ENCODE measurements at places on chromosomes 2 and 18. TPM values are rescaled to one million over a fixed set of nuclear protein-coding genes. Genes with fewer than 3 reads are reported as not detected.

DNA sequence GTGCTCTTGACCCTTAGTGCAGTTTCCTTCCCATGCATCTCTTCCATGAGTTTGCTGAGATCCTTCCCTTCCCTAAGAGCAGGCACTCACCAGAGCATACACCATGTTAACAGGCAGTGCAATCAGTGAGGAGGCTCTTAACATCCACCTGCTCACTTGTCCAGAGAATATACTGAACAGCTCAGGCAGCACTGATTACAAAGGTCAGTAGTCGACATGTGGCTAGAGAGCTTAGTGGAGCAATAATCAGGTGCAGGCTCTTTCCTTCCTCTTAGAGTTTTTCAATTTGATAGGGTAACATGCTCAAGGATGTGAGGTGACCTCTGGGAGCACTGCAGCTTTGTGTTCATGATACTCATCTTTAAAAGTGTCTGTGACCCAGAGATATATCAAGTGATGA lies 144.1 kb upstream of the SETBP1 start:
- no peak for DNase-seq

- no peak for DNase-seq
Measured at GRCh38 chr2:234968631-234969305, 17.0 kb downstream of the SH3BP4 start.

Gene PTPRM
- polyA plus RNA-seq: 43.3 TPM

DNA sequence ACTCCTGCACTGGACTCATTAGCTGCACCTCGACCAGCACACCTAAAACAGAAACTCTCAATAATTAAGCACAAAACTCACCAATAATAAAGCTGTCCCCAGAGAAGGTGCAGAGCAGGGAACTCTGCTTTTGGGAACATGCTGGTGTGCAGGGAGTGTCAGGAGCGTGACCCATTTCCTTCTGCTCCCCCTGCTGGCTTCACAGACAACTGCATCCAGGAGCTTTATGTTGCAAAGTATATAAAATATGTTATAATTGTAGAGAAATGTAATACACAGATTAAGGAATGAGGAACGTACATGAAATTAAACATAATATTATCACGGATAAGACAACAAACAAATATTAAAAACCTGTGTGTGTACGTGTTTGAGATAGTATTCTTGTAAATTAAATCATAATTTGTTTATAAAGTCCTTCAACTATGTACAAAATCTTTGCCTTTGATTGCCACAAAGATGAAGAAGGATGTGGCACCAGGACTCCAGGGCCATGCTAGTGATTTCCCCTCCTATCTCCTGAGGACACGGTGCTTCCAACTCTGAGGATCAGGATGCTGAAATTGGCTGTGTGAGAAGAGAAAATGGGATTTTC lies 68.6 kb upstream of the MAL start:
- DNase-seq: peak; percentile 19

Gene SP5
- not detected for polyA plus RNA-seq

Gene MBD1
- 83.4 TPM for polyA plus RNA-seq

DNA sequence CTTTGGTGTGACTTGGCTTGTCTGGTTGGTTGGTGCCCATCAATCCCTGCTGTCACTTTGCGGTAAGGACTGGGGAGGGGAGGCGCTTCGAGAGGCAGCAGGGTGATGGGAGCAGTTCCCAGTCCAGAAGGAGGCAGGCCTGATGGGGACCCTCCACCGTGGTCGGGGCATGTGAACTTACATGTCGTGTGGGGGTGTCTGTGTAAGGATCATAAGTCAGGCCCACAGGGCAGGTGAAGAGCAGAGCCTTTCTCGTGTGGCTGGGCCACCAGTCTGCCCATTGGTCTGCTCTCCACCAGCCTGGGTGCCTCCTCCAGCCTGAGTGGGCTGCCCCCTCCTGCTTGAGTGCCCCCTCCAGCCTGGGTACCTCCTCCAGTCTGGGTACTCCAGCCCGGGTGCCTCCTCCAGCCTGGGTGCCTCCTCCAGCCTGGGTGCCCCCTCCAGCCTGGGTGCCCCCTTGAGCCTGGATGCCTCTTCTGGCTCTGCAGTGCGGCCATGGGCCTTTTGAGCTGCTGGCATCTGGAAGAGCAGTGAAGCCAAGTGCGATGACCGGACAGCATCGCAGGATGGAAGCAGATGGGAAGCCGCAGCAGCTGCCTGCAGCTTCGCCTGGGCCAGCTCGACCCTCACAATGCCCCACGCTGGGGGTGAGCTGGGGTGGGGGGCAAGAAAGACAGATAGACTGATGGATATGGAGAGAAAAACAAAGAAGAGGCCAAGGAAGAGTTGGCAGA lies 25.0 kb downstream of the ATOH8 start:
- no peak for DNase-seq

Gene GPBAR1
- polyA plus RNA-seq: 0.03 TPM

Gene TUBB8B
- 0.59 TPM for polyA plus RNA-seq

DNA sequence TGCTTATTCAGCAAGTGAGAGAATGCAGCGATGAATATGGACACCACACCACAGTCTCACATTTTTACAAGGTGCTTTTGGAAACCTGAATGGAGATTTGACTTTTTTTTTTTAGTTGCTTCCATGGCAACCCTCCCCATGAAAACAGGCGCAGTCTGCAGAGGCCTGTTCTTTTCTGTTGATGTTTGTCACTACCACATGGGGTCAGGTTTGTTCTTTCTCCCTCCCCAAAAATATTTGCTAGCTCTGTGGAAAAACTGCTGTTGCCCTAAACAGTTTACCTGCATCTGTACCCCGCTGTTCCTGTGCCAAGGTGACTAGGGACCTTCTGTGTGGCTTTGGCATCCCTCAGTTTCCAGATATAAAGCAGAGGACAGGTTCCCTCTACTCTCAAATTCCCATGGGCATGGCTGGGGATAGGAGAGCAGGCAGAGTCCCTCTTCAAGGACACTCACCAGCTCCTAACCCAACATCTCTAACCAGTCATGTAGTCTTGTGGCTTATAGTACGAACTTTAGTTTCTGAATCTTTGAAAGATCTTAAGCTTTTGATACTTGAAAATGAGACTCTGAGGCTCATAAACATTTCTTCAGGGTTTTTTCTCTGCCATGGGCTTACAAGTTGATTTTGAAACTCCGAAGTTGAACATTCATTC lies 14.7 kb upstream of the MAPRE2 start:
- DNase-seq: no peak

DNA sequence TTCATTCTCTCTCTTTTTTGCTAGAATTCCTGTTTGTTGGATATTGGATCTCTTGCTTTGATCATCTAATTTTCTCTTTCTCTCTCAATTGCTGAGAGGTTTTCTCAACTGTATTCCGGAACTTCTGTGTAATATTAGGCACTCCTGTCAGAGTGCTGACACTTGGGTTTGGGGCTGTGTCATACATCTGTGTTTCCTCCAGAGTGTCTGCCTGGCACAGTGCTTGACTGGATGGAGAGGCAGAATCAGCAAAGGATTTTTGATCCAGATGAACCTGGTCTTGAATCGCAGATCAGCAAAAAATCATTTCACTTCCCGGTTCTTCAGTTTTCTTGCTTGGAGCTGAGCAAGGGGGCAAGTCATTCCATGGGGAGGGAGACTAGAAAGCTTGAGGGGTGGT lies 87.7 kb upstream of the CXCR4 start:
- DNase-seq: no peak

Gene SNTG2
- not detected for polyA plus RNA-seq

Gene ERBB4
- not detected for polyA plus RNA-seq

DNA sequence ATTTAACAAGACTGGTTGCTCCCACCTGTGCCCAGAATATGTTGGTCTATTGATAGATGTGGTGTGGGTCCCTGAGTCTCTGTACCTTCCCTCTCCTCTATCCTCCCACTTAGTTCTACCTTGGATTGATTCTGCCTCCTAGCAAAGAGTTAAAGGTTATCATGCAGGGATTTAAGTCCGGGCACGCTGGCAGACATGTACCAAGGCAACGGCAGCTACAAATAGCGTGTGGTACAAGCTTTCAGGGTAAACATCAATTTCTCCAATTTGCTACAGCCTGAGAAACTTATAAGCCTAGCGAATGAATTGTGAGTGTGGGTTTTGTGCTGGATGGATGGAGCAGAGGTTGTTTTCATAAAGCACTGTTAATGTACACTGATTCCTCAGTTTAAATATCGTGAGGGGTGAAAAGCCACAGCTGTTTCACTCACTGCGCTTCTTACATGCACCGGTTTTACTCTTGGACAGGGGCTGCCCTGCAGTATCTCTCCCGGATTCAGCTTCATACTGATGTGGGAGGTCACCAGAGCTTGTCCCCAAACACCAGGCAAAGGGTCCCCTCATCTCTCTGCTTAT lies 289.8 kb downstream of the ICOS start:
- DNase-seq: no peak

DNA sequence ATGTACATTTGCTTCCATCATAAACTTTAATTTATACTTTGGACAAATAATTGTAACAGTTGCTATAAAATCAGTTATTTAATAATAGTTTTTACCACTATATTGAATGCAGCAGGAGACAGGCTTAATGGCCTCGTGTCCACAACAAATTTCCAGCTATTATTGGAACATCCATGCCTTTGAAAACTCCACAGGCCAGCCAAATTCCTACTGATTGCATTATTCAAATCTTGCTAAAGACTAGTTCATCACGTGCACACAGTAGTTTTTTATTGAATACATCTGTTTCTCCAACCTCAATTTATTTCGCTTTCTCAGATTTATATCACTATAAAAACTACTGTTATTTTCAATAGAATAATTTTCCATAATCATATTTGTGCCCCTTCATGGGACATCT lies 18.4 kb upstream of the PTPRM start:
- DNase-seq: no peak

Gene KLHL29
- 3.6 TPM for polyA plus RNA-seq

DNA sequence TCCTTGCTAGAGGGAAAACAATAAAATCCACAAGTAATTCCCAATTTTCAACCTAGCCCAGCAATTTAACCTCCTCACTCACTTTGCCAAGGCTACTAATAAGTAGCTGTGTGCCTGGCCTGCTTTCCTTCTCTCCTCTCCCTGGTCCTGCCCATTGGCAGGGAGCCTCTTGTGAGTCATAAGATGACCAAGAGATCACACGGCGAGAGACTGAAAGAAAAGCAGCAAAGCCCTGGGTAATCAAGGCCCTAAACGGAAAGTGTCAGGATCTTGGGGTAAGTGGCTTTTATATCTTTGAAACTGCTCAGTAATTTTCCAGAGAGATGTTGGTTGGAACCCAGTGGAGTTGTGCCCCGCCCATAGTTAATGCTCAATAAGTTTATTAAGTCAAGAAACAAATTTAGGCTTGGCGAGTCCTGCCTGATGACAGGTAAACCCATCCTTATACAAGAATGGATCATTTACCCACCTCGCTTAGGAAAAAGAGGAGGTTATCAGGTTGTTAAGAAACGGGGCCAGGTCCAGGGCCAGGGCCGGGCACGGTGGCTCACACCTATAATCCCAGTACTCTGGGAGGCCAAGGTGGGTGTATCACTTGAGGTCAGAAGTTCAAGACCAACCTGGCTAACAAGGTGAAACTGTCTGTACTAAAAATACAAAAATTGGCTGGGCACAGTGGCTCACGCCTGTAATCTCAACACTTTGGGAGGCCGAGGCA lies 10.0 kb upstream of the ADAM17 start:
- peak; percentile 94 for DNase-seq

Gene PPM1B
- polyA plus RNA-seq: 9.7 TPM

- DNase-seq: peak; percentile 75
Measured at GRCh38 chr2:241354668-241355658, 1.1 kb upstream of the FARP2 start.

- no peak for DNase-seq
Measured at GRCh38 chr18:25464227-25464626, 112.3 kb upstream of the ZNF521 start.

Gene NR4A2
- 0.26 TPM for polyA plus RNA-seq

Gene EFEMP1
- 232 TPM for polyA plus RNA-seq

DNA sequence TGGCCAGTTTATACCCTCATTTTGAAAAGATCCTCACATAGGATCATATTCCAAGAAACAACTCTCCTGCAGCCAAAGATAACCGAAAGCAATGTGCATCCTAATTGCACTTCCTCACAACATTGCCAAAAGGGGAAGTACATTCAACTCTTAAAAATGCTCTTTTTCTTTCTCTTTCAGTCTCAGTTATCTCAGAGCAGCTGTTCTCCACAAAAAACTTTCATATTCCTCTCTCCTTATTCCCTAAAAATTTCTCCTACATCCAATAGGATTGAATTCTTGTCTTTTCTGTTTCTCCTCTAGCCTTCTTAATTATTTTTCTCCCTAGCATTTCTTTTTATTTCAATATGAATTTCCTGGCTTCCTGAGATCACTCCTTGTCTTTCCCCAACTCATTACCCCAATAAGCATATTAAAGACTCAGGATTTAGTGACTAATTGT lies 7.4 kb upstream of the VRK2 start:
- DNase-seq: no peak

Gene TUBA4B
- polyA plus RNA-seq: 0.08 TPM

- DNase-seq: no peak
Measured at GRCh38 chr18:62715436-62715758, at the start of gene PHLPP1. Gene PHLPP1 (plus strand): TSS chr18:62715541. CDS start chr18:62715684, 143 bp downstream.

DNA sequence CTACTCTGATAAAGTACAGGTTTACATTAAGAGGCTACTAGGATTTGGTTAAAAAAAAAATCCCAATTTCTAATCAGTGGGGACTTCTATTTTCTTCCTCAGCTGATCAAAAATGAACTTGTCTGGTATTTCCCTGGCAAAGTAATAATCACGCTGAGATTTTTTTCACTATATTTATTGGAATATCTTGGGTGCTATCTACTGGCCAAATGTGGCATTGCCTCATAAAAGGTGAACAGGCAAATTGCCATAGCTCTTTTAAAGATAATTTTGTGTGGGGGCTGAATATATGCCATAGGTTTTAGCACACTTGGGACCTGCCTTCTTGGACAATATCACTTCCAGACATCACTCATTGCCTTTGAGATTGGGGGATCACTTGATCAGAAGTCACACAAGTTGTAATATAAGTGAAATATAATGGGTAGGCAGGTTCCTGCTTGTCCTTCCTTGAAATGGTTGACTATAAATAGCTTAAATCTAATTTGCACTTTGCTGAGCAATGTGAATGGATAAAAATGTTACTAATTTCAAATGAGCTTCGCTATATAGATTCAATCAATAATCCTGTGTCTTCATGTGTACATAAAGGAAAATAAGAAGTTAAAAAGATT lies 7.0 kb upstream of the NXPH2 start:
- peak; percentile 29 for DNase-seq

DNA sequence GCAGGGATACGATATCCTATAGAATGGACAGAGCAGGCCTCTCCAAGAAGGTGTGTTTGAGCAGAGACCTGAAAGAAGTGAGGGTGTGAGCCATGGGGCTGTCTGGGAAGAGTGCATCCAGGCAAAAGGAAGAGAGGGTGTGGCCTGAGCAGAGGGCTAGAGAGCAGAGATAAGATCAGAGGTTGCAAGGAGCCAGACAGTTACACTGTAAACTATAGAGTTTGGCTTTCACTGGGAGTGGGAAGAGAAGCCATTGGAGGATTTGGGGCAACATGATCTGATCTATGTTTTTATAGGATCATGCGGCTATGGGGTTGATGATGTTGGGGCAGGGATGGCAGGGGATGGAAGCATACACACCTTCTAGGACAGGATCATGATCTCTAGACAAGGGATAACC lies 124.1 kb upstream of the MAP3K20 start:
- DNase-seq: no peak

Gene CD8A
- polyA plus RNA-seq: 0.15 TPM

GRCh38 chr2:152292991-152293390 lies 42.0 kb upstream of the FMNL2 start:
- DNase-seq: no peak

Gene POTEJ
- not detected for polyA plus RNA-seq

GRCh38 chr2:159053161-159054031 lies 85.0 kb downstream of the TANC1 start:
- no peak for DNase-seq

Gene GDF7
- not detected for polyA plus RNA-seq

Measured in mammary epithelial cell (primary cell).